M059J (cell line): ENCODE measurements at places on chromosomes 16 and 17. TPM values are rescaled to one million over a fixed set of nuclear protein-coding genes. Genes with fewer than 3 reads are reported as not detected.

The IL17C gene
- not detected in 2 replicates for total RNA-seq

The NPIPB9 gene
- total RNA-seq = not detected in 2 replicates

DNA sequence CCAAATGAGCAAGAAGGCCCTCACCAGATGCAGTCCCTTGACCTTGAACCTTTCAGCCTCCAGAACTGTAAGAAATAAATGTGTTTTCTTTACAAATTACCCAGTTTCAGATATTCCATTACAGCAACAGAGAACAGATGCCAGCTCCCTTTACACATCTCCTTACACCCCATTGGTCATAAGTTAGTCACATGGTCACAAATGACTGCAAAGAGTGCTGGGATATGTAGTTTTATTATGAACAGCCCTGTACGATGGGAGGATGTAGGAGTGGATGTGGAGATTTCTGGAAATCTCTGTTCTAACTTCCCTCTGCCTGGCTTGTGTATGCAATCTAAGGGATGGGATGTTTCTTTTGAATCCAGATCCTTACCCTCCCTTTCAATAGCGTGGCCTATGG lies 13.3 kb upstream of the RPL38 start:
- peak; percentile 51 for DNase-seq

DNA sequence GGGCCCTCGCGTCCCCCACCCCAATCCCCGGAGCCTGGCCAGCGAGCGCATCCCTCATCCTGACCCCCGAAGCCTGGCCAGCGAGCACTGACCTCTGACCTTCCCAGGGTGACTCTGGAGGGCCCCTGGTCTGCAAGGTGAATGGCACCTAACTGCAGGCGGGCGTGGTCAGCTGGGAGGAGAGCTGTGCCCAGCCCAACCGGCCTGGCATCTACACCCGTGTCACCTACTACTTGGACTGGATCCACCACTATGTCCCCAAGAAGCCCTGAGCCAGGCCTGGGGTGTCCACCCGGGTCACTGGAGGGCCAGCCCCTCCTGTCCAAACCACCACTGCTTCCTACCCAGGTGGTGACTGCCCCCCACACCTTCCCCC lies 2.3 kb downstream of the TPSD1 start:
- DNase-seq = peak; percentile 11

DNA sequence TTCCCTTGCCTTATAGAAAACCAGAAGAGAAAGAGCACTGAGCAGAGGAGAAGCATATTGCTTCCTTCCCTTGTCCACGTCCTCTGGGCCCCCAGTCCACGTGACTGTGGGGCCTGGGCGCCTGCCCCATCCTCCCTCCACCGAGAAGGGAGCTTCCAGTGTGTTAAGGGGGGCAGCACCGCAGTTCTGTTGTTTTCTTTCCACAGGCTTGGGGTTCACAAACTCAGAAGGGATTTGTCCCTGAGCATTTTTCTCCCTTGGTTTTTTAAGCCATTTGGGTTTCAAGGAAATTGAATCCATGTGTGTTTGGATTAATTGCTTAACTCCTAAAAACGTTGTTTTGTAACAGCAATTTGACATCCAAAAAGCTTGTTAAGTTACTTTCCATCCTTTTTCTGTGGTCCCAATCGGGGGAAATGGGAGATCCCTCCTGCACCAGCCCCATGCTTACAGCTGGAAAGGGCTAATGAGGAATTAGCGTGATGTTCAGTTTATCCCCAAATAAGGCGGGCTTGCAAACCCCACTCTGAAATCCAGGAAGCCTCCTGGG lies 347.5 kb upstream of the TNRC6C start:
- no peak for DNase-seq

GRCh38 chr16:68247400-68247799 lies 2.2 kb downstream of the PLA2G15 start:
- no peak for DNase-seq

GRCh38 chr16:8370374-8371270 lies 219.7 kb downstream of the TMEM114 start:
- DNase-seq = peak; percentile 80

GRCh38 chr16:62665269-62665668 lies 629.0 kb upstream of the CDH8 start:
- no peak for DNase-seq

The PSMC5 gene
- total RNA-seq = 38.3 and 47.6 TPM in 2 replicates

- DNase-seq = no peak
Measured at GRCh38 chr17:9244066-9245052, 223.0 kb downstream of the NTN1 start.

DNA sequence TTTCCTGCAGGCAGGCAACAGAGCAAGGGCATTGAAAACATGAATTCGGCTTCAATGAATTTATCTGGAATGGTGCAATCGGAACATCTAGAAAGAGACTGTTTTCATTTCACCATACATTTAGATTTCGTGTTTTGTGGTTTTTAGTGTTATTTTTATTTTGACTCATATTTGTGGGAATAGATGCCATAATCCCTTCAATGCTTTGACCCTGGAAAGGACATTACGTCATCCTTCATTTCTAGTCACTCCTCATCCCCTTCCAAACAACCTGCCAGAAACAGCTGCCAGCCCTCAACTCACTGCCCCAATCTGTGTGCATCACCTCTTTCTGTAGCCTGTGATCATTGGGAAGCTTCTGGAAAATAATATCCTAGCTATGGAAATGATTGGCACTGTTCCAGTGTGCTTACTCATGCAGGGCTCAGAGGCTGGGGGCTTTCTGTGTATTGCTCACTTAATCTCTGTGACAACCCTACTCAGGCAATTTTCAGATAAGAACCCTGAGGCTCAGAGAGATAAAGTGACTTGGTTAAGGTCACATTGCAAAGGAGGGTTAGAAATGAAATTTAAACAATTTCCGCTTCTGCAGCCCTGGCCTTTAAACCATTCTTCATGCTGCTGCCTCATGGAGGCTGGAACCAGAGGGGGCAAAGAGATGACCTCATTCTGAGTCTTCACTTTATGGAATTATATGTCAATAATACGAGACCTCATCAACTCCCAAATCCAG lies 9.5 kb upstream of the KSR1 start:
- DNase-seq = peak; percentile 76

DNA sequence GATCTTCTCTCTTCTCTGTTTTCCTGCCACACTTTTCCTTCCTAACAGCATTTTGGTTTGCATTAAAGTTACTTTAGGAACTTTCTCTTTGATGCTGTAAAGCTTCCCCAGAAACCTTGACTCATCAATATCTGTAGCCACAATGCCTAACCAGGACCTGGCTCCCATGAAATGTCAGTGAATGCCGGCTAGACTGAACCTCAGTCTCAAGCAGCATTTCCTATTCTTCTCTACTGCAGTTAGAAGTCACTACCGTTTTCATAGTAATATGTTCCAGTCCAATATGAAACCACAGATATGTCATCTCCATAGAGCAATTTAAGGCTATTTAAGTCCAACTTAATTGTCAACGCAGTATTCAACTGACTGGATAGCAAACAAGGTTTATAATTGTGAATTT lies 28.9 kb downstream of the ITFG1 start:
- peak; percentile 8 for DNase-seq

GRCh38 chr16:69930117-69930776 lies 20.9 kb upstream of the CLEC18A start:
- peak; percentile 63 for DNase-seq

DNA sequence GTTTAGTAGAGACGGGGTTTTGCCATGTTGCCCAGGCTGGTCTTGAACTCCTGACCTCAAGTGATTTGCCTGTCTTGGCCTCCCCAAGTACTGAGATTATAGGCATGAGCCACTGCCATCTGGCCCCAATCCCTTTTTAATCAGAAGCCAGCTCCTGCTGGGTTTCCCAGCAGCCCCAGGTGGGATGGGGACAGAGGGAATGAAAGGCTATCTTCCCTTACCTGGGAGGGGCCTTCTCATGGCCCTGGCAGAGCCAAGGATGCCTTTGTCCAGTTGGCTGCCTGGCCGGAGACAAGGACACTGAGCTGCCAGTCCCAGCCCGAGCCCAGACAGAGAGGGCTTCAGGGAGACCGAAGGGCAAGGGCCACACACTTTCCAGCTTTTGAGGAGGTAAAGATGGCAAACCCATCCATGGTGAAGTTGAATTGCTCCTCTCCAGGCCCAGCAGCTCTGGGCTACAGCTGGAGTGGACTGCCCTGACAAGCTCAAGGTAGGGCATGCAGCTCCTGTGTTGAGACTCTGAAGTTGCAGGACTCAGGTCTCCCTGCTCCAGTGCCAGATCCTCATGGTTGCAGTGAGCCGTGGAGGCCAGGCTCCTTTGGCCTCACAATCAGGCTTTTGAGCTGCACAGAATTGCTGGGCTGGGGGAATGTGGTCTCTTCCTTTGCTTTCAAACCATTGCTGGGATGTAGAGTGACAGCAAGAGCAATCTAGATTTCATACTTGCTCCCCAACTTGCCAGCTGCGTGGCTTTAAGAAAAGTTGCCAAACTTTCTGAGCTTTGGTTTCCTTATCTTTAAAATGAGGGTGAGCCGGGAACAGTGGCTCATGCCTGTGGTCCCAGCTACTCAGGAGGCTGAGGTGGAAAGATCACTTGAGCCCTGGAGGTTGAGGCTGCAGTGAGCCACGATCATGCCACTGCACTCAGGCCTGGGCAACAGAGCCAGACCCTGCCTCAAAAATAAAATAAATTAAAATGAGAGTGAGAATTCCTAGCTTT lies 44.5 kb upstream of the IL34 start:
- peak; percentile 23 for DNase-seq

The DNAAF8 gene
- 0.81 and 1.4 TPM in 2 replicates for total RNA-seq

DNA sequence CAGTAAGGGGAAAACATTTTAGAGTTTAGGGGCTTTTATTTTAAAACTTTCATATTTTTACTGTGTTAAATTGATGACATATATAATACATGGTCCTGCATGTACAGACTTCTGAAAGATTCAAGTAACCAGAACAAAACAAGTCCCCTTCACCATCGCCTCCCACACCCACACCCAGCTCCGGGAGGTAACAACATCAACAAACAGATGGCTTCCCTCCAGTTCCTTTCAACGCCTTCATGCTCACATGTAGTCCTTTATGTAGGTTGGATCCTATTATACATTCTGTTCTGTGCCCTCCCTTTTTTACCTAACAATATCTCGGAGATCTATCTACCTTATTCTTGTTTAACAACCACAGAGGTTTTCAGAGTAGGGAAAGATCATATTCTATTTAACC lies 30.5 kb downstream of the GINS3 start:
- DNase-seq = no peak

The KRT39 gene
- 0.20 TPM in 1 of 2 replicates, not detected in the other for total RNA-seq
